NB4 (cell line): ENCODE measurements at places on chromosomes 1 and 21.

- DNase-seq: no peak
These were observed 596.3 kb downstream of the KIF26B start for GRCh38 chr1:245751116-245751515.

- no peak for DNase-seq
These were observed 521.8 kb downstream of the PTPRU start for GRCh38 chr1:29757866-29758780.

GRCh38 chr1:169309178-169310166 is 58.1 kb downstream of the NME7 start:
- DNase-seq: peak; percentile 26

- no peak for DNase-seq
These were observed 81.9 kb upstream of the ARTN start for GRCh38 chr1:43851561-43852338.

- DNase-seq: no peak
These were observed 31.9 kb downstream of the FCRL5 start for GRCh38 chr1:157520386-157520935.

GRCh38 chr1:92118826-92119225 is 38.7 kb downstream of the BTBD8 start:
- DNase-seq: no peak

DNA sequence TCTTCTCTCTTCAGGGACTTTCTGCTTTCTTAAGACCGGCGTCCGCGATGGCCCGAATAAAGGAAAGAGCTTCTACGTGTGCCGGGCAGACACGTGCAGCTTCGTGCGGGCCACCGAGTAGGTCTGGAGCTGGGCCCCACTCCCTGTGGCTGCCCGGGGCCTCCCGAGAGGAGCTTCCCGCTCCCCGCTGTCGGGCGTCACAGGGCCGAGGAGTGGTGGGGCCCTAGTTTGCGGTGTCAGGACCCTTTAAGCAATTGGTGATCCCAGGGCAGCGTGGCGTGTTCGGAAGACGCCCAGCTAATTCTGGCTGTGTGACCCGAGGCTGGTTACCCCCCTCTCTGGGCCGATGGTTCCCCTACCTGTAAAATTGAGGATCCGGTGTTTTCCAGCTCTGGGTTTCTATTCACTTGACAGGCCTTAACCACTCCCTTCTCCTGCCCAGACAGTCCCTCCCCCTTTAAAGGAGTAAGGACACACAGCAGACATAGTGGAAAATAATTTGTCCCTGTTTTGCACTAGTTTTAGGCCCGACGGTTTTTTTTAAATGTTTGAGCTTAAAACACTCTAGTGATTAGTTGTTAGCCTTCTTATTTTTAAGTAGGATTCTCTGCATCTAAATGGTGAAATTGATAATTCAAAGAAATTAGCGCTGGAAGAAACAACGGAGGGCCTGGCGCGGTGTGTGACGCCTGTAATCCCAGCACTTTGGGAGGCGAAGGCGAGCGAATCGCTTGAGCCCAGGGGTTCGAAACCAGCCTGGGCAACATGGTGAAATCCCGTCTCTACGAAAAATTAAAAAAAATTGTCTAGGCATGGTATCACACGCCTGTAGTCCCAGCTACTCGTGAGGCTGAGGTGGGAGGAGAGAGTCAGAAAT is 553 bp downstream of the TTF2 start:
- peak; percentile 53 for DNase-seq

- DNase-seq: no peak
These were observed 3.1 kb downstream of the NUCKS1 start for GRCh38 chr1:205746757-205747412.

GRCh38 chr1:9732123-9732971 is 80.8 kb downstream of the PIK3CD start:
- DNase-seq: peak; percentile 22

- peak; percentile 51 for DNase-seq
These were observed 11.5 kb upstream of the KCNAB2 start for GRCh38 chr1:6033986-6034749.

GRCh38 chr21:44275041-44275440 is 10.6 kb upstream of the AIRE start:
- no peak for DNase-seq

DNA sequence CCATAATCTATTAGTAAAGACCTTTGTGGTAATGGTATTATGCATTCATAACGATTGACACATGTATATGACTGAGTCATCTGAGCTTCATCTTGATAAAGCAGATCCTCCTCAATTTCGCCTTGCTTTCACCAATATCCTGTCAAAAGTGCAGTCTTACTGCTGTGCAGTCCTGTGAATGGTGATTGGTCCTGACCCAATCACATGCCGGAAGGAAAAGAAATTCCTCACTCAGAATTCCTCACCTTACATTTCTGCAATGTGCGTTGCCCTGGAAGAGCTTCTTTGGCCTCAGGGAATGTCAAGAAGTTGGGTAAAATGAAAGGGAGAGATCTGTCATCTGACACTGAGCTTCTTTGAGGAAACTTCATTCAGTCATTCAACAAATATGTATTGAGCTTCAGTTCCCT is 121.0 kb upstream of the TSPAN2 start:
- DNase-seq: peak; percentile 4

DNA sequence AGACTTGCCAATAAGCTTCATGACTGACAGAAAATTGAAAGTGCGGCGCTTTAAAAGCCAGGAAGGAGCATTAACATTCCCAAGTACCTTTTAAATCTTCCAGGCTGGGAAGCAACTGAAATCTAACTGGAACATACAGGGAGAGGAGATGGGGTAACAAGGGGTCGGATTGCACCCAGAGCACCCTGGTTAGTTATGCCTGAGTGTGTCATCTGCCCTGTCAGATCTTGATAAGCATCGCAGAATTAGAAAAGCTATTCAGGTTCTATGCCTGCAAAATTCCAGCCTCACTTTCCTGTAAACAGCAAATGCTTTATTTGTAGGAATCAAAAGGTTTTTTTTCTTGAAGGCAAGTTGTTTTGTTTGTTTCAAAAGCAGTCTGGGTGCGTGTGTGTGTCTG is 58.5 kb downstream of the SERBP1 start:
- no peak for DNase-seq

DNA sequence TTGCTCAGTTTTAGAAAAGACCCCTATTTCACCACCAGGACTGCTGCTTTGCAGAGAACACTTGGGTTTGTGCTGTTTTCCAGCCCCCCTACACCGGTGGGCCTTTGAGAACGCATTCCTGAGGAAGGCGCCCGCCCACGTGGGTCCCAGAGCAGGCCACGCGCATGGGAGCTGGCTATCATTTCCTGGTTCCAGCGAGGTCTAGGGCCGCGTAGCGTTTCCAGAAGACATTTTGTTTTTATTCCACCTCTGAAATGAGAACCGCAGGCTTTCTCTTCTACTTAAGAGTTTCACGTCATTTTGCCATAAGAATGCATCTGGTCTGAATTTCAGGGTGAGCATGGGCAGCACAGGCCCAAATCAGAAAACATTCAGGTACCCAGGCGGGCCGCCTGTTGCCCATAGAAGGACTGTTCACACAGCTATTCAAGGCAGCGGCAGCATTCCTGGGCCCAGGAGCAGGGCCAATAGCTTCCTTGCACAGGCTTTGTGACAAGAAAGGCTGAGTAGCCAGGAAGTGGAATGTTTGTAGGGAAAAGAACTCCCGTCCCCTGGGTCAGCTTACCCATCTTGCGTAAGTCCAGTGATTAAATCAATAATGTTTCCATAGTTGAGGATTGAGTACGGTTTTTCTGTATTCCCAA is 1.4 kb upstream of the KLHL21 start:
- DNase-seq: no peak

DNA sequence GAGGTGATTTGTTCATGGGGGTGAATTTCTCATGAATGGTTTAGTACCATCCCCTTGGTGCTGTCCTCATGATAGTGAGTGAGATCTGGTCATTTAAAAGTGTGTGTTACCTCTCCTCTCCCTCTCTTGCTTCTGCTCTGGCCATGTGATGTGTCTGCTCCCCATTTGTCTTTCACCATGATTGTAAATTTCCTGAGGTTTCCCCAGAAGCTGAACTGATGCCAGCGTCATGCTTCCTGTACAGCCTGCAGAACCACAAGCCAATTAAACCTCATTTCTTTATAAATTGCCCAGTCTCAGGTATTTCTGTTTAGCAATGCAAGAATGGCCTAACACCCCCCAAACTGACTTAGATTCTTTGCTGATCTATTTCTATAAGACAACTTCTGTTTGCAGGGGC is 249.4 kb upstream of the B3GALT2 start:
- no peak for DNase-seq

DNA sequence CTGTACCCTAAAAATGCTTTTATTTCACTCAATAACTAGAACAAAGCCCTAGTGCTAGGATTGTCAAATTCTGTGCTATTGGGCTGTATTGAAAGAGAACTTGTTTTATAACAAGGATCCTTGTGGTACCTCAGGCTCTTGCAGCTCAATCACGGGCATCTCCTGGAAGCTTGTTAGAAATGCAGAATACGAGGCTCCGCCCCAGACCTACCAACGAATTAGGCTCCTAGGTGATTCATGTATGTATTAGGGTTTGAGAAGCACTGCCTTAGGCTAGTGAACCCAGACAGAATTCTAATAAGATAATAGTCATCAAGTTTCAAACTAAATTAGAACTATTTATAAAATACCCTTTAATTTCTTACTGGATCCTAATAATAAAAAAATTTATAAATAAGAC is 45.6 kb downstream of the ZZZ3 start:
- no peak for DNase-seq

- DNase-seq: no peak
These were observed 319.2 kb upstream of the FMN2 start for GRCh38 chr1:239772446-239772845.

DNA sequence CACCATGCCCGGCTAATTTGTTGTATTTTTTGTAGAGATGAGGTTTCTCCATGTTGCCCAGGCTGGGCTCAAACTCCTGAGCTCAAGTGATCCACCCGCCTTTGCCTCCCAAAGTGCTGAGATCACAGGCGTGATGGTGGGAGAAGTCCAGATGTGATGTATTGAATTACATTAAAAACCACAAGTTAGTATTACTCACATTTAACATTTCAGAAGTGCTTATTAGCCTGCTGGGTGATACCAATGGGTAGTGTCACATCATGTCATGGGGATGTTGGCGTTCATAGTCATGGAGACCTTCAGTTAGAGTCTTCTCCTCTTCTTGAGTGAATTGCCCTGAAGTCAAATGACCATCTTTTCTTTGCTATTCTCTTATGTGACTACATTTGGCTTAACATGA is 63.6 kb upstream of the VAMP3 start:
- no peak for DNase-seq

- DNase-seq: no peak
These were observed 85.2 kb downstream of the GPR88 start for GRCh38 chr1:100622966-100623762.

- no peak for DNase-seq
These were observed 78.0 kb downstream of the MPZL1 start for GRCh38 chr1:167799747-167800146.

DNA sequence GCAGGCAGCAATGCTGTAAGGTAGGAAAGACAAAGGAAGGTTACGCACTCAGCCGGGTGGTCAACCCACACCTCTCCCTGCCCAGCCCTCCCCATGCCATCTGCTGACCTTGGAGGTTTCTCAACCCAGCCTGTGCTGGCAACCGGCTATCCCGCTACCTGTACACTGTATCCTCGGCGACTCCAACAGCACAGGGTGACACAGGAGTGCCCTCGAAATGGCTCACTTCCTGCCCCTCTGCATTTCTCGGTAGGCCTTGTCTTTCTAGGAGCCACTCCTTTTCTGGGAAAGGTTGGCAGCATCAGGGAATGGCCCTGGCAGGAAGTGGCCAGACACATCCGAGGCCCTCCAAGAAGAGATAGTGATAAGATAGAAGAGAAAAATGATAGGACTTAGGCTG is 124.0 kb downstream of the PROX1 start:
- no peak for DNase-seq

DNA sequence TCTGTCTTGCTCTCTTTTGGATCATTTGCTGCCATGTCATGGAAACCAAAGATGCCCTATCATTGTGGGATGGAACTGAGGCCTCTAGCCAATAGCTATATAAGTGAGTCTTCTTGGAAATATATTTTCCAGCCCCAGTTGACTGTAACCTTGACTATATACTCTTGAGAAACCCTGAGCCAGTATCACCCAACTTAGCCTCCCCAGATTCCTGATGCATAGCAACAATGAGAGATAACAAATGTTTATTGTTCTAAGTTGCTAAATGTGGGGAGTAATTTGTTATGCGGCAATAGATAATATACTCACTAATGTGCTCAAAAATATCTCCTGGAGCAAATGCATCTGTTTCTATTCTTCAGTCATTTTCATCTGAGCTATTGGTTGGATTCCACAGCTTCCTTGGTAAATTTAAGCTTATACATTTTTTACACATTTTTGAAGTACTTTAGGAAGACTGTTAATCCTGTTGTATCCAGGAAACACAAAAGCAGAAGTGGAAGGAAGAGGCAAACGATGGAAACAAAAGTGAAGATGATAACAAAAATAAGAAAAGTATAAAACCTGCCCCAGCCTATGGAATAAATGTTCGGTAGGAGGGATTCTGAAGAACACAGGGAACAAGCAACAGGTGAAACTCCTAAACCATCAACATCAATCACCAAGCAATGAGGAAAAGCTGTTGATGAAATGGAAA is 6.3 kb upstream of the SRRM1 start:
- DNase-seq: no peak

DNA sequence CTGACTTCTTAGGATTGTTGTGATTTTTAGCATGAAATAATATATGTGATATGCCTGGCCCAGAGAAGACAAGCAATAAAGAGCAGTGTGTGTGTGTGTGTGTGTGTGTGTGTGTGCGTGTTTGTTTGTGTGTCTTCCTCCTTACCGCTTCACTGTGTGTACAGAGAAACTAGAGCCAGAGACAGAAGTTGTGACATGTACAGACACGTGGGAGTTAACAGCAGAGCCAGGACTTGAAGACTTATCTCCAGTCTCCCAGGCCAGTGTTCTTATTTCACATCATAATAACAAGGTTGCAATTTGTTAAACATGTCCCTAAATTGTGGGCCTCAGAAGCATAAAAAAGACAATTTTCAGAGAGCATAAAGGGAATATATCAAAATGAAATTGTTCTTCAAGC is 192.0 kb upstream of the JUN start:
- DNase-seq: peak; percentile 39

DNA sequence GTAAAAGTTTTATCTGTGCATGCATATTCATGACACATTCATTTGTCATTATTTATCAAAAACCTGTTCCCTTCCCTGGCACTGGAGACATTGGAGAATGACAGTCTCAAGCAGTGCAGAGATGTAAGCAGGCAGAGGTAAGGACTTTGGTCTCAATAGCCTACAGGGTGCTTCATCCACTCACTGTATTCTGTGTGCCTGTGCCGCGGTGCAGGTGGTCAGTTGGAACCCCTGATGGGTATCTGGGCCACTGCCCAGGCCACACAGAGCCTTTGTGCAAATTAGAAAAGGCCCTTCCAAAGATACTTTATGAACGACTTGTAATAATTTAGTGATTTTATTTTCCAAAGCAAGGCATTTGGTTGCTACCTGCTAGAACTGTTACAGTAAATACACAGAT is 44.0 kb downstream of the CDC42 start:
- no peak for DNase-seq

GRCh38 chr1:40877698-40878097 is 15.5 kb upstream of the CITED4 start:
- DNase-seq: peak; percentile 79

GRCh38 chr1:150187560-150187931 is 37.8 kb downstream of the PLEKHO1 start:
- peak; percentile 47 for DNase-seq

GRCh38 chr21:36235058-36235582 is 78.5 kb downstream of the DOP1B start:
- no peak for DNase-seq
